H4 (cell line): ENCODE measurements at places on chromosomes 2 and 18.
A peak's percentile ranks its signal among the peaks of the same experiment; 100 is the strongest.

DNA sequence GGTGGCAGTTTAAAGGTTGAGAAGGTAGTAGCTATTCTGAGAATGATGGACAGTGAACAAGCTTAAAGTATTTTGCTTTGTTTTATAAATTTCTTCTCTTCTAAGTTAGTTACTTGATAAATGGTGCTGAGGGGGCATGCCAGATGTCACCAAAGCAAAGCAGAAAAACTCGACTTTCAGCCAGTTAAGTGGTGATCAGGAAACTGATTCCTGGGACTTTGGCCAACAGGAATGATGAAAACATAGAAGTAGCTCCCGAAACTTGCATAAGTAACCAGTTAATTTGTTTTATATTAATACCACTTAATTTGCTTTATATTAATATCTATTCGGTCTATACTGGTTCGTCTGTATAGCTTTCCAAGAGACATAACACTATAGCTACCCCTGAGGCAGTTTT lies 82.6 kb downstream of the FANCL start:
- no peak for DNase-seq

DNA sequence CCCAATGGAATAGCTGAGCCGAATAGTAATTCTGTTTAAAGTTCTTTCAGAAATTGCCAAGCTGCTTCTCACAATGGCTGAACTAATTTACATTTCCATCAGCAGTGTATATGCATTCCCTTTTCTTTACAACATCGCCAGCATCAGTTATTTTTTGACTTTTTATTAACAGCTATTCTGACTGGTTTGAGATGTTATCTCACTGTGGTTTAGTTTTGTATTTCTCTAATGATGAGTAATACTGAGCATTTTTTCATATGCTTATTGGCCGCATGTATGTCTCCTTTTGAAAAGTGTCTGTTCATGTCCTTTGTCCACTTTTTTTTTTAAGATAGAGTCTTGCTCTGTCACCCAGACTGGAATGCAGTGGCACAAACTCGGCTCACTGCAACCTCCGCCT lies 100.7 kb downstream of the C2orf74 start:
- no peak for DNase-seq

- no peak for DNase-seq
Observed at GRCh38 chr18:49227441-49228165, 232.8 kb downstream of the DYM start.

GRCh38 chr2:104863146-104863467 lies 9.2 kb downstream of the POU3F3 start:
- no peak for DNase-seq

DNA sequence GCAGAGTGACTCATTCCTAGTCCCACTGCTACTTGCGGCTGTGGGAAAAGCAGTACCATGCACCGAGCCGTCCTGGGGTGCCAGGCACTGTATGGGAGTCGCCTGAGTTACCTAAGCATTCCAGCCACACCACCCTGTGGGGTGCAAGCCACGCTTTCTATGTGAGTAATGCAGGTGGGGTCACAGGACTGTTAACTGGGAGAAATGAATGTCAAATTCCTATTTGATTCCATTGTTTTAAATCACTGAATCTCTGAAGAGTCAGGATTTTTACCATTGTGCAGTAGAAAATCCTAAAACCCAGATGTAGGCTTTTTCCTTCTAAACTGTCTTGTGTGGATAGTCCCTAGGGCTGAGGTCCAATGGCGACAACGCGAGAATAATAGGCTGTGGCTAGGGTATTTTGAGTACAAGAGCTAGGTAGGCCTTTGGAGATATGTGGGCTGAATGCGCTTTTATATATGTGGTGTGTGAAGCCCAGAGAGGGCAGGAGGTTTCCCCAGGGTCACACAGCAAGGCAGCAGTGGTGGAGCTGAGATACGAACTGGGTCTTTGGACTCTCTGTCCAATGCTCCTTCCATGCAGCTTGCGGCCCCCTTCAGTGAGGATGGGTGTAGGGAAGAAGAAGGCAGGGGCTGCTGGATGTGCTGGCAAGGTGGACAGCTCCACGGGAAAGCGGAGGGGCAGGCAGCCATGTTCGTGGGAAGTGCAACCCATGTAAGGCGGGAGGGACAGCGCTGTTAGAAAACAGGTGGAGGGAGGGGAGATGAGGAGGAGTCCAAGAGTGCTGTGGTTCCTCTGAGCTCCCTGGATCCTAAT lies 83.2 kb downstream of the DDX1 start:
- peak; percentile 19 for DNase-seq
